ENCODE measurements at places on chromosomes 2 and 18.

GRCh38 chr18:10377956-10378355, 76.5 kb upstream of the APCDD1 start:
- DNase-seq: no peak

DNA sequence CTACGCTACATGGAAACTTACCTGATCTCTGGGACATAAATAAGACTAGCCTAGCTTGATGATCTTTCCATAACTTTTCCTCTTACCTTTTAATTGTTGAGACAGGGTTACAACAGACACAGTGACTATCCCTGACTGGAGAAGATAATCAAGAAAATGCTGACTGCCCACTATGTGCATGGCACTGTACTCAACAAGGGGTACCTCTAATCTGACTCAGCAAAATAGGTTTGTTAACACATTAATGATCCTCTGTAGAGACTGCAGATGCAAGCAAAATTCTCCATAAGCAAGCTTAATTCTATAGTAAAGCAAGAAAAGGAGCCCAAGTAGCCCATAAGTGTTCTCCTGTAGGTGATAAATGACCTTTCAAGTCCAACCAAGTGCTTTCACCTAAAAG, 25.5 kb downstream of the ACVR1C start:
- no peak for DNase-seq

DNA sequence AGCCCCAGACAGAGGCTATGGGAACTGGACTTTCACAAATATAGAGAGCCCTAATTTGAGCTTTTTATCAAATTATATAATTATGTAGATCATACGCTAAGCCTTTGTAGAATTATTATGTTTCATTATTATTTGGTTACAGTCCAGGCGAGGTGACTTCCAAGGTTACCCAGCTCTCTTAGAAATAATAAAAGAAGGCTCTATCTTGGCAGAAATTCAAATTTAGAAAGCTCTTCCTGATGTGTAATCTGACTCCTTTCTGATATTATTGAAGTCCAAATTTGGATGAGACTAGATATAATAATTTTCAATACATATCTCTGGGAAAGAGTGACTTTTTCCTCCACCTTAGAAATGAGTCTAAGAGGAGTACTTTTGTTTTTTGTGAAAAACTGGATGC, 4.8 kb upstream of the SLC38A11 start:
- no peak for DNase-seq

GRCh38 chr2:18724371-18725145, 135.2 kb upstream of the NT5C1B start:
- no peak for DNase-seq

DNA sequence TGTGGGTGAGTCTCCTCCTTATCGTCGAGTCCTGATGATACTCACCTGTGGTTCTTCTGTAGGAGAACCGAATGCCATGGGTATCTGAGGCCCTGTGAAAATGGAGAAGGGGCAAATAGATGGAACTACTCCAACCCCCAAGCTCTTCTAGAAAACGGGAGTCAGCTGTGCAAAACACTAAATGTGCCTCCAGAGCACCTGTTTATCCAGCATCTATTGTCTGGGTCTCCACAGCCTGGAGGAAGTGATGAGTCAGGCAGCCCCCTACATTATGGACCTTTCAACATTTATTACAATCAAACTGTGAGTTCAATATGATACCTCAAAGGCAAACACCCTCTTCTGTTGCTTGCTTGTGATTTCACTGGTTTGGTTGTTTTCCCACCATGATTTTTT, 9.8 kb upstream of the LRRFIP1 start:
- DNase-seq: no peak

- DNase-seq: no peak
These were observed 9.3 kb downstream of the L3MBTL4 start for GRCh38 chr18:6405237-6406074.

- no peak for DNase-seq
These were observed 71.2 kb downstream of the KCNG2 start for GRCh38 chr18:79868811-79869541.

GRCh38 chr2:17084877-17085276, 419.2 kb upstream of the CYRIA start:
- DNase-seq: no peak

GRCh38 chr2:234257859-234258561, 207.5 kb downstream of the SPP2 start:
- DNase-seq: no peak

- no peak for DNase-seq
These were observed 114.5 kb downstream of the ERBB4 start for GRCh38 chr2:212424082-212424481.

GRCh38 chr2:158056875-158057274, 44.8 kb upstream of the UPP2 start:
- DNase-seq: no peak

- no peak for DNase-seq
These were observed 451.9 kb downstream of the ARHGAP15 start for GRCh38 chr2:143581134-143581533.

DNA sequence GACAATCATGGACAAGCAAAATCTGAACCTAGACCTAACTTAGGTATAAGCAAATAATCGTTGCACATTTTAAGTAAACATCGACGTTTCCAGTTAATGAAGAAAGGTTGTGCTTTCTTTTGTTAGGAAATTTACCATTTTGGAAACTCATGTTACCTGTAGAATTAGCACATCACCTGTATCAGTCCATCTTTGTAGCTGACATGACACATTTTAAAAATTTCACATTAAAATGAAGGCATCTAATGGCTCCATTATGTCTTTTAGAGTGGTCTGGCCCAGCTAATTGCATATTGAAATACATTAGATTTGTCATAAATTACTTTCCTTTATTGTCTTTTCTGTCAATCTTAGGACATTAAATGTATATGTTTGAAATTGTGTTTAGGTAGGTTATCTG, 119.0 kb upstream of the MGAT5 start:
- no peak for DNase-seq

DNA sequence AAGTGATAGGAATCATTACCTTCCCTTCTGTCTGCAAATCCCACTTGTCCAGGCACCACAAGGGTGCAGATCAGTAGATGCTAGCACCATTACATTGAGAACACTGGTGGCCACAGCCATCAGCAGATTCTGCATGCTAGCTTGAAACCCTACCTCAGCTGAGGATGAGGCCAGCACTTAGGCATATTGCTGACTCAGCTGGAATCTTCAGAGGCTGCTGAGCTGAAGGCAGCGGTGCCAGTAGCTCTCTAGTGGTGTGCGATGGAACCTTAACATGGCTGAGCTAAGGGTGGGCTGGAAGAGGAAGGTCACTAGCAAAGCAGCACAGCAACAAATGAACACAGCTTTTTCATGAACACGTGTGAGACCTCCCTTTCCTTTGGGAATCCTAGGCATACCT, 19.0 kb upstream of the CPO start:
- no peak for DNase-seq

- no peak for DNase-seq
These were observed 19.4 kb downstream of the CFLAR start for GRCh38 chr2:201135386-201135785.

- DNase-seq: no peak
These were observed 295.4 kb upstream of the SPRED2 start for GRCh38 chr2:65727816-65728215.

DNA sequence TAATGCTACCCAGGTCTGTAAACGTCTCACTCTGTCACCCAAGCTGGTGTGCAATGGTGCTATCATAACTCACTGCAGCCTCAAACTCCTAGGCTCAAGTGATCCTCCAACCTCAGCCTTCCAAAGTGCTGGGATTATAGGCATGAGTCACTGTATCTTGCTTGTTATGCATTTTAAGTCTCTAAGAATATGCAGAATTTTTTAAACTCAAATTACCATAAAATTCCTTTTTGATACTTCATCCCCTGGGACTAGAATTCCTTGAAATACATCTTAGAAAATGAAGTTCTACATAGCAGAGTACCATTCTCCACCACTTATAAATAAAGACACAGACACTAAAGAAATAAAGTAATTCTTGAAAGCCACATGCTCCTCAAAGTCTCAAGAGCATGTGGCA, 30.2 kb upstream of the LRATD1 start:
- DNase-seq: no peak

DNA sequence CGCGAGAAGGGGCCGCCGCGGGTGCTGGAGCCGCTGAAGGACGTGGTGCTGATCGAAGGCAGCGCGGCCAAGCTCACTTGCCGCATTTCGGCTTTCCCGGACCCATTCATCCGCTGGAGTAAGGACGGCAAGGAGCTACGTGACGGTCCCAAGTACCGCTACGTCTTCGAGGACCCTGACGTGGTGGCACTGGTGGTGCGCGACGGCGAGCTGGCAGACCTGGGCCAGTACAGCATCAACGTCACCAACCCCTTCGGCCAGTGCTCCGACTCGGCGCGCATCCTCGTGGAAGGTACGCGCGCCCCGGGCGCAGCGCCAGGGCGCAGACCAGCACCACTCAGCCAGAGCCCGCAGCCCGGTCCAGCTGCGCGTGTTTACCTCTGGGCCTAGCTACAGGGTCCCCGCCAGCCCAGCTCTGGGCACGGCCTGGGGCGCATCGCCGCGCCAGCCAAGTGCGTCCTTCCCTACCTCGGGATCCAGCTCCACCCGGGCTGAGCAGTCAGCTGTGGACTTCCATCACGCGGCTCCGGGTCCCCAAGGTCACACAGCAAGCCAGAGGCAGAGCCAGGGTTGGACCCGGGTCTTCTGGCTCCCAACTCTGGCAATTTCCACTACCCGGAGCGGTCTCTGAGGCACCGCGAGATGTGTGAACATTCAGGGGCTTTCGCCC, 1.7 kb upstream of the GMPPA start:
- DNase-seq: no peak

DNA sequence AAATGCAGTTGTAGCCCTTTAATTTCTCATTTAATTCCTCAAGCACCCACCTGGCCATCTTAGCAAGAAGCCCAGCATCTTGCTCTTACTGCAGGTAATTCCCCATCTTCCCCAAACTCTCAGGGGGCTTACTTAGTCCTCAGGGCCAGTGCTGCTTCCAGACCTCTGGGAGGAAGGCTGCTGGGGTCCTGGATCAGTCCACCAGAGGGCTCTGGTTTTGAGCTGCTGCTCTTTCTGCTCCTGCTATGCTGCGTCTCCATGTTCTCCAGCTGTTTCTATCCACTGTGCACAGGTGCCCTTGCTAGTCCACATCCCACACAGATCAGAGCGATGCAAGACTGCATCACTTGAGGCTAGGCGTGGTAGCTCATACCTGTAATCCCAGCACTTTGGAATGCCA, 34.5 kb upstream of the TMEM87B start:
- DNase-seq: no peak

- no peak for DNase-seq
These were observed 57.2 kb upstream of the ASB18 start for GRCh38 chr2:236321415-236321814.

DNA sequence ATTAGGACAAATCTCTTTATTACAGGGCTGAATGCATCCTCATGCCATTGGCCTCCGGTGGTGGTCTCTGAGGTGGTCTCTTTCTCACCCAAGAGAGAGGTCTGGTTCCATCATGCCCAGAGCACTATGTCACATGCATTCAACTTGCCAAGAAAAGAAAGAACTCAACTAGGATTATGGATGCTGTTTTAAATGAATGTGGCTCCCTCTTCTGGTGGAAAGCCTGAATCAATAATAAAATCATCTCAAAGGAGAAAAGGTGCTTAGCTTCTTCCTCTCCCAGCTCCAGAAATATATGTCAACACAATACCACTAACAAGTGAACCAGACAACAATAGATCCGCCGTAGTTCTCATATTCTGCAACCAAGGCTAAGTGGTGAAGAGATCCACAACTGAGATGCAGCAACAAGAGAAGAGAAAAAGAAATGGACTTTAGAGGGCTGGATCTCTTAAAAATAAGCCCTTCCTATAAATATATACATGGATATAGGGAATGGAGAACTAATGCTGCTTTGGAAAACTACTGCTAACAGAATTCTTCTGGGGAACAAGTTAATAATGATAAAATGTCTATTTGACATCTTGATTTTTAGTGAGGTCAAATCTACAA, 396.8 kb downstream of the NCKAP5 start:
- DNase-seq: no peak

GRCh38 chr2:148658807-148659722, 14.5 kb downstream of the EPC2 start:
- no peak for DNase-seq

DNA sequence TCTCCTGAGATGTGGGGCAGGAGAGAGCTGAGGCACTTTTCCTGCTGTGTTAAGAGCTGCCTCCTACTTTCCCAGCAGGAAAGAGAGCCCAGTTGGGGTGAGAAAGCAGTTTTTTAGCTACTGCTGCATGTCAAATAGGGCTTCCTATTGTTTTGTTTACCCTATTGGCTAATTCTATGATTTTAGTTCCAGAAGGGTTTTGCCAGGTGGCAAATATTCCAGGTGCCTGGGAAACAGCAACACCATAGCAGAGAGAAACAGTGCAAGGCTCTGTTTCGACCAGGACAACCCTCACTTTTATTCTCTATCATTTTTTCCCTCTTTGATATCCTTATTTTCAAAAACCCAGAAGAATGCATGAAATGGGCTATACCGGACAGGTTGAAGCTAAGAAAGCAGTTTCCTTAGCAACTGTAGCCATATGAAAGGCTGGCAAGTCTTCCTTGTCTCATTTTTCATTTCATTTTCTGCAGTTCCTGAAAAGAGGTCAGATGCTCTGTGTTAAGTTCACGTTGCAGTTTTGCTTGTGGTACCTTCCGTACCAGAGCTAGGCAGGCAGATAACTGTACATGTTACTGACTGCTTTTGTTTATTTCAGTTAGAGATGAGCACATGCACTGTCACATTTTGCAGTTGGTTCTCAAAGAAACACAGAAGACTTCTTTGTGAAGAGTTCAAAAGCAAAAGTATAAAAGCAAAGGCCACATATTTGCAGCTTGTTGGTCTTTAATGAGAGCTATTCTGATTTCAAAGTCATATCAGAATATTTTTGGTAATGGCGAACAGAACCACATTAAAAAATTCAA, 84.8 kb downstream of the AQP4 start:
- no peak for DNase-seq

- DNase-seq: no peak
These were observed 46.0 kb upstream of the CALCRL start for GRCh38 chr2:187493877-187494568.

DNA sequence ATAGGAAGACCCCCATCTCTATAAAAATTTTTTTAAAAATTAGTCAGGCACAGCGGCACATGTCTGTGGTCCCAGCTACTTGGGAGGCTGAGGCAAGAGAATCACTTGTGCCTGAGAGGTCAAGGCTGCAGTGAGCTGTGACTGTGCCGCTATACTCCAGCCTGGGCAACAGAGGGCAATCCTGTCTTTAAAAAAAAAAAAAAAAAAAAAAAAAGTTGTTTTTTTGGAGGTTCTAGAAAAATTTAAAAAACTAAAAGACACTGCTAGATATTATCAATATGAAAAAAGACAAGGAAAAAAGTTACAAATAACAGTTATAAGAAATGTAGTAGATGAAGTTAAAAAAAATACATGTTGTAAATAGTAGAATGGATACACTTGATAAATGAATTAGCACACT, 56.1 kb upstream of the C2orf15 start:
- DNase-seq: no peak

DNA sequence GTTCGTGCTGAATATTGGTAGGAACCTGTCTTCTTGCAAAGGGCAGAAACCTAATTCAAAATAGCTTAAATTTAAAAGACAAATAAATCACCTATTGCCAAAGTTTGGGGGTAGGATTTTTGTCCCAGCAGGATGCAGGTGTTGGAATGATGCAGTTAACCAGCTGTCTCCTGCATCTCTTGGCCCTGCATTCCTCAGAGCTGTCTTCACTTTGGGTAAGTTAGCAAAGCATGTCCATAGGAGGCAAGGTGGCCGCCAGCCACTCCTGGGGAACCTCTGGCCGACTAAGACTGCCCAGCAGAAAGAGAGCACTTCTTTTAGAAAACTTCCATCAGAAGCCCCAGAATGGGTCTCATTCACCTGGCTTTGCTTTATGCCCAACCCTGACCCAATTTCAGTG, 20.5 kb upstream of the NYAP2 start:
- no peak for DNase-seq

Measured in effector CD8-positive, alpha-beta T cell (primary cell).